ENCODE measurements at places on chromosomes 11 and 22.

GRCh38 chr22:45579806-45580725 lies 77.4 kb downstream of the FBLN1 start:
- DNase-seq: no peak

DNA sequence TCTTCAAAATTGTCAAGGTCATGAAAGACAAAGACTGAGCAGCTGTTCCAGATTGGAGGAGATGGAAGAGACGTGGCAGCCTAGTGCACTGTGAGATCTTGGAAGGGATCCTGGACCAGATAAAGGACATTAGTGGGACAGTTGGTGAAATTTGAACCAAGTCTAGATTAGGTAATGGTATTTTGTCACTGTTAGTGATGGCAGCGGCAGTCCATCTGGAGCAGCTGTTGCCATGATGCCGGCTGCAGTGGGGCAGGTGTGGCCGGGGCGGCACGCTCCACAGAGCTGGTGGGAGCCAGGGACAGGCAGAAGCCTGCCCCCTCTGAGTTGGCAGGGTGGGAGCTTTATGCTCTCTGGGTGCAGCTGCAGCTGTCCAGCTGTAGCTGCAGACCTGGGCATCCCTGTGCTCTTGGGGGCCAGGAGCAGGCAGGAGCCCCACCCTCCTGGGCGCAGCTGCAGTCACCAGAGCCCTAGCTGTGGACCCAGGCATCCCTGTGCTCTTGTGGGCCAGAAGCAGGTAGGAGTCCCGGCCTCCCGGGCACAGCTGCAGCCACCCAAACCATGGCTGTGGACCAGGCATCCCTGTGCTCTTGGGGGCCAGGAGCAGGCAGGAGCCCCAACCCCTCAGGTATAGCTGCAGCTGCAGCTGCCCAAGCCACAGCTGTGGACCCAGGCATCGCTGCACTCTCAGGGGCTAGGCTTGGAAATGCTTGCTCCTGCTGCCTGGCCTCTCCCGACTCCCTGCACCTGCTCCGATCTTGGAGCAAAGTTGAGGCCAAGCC lies 20.7 kb downstream of the DIXDC1 start:
- DNase-seq: no peak

- peak; percentile 90 for DNase-seq
These were observed 464 bp upstream of the ANKRD13D start for GRCh38 chr11:67288452-67289225.

- no peak for DNase-seq
These were observed 7.6 kb downstream of the TSPAN32 start for GRCh38 chr11:2309251-2310072.

- DNase-seq: no peak
These were observed 12.5 kb upstream of the CARD18 start for GRCh38 chr11:105152021-105152512.

DNA sequence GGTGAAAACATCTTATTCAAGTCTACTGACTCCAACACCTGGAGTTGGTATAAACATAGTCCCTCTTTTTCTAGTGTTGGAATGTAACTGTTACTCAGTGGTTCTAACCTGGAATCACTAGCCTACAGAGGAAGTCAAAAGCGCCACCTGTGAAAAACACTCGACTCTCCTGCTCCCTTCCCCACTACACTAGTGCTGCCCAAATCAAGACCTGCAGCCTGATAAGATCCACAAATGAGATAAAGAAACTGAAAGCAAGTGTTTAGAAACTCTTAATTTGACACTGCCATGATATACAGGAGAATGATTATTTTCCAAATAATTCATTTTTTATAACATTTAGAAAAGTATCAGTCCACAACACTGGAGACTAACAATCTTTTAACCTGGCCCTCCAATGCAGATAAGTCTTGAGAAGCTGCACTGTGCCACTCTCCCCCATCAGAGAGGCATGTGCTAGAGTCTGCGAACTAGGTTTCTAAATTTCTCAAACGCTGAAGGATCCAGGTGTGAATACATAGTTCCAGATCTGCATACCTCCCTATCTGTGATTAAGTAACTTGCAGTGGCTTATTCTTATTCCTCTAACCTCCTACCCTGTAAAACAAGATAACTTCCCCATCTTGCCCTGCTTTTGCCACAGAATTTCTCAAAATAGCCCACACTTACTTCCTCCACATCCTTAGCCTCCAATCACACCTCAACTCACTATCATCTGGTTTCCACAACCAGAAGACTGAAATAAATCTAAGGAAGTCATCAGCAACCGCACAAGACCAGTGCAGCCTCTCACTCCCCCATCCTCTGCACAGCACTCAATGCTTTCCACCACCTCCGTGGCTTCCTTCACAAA lies 88.1 kb downstream of the RRAS2 start:
- DNase-seq: no peak

DNA sequence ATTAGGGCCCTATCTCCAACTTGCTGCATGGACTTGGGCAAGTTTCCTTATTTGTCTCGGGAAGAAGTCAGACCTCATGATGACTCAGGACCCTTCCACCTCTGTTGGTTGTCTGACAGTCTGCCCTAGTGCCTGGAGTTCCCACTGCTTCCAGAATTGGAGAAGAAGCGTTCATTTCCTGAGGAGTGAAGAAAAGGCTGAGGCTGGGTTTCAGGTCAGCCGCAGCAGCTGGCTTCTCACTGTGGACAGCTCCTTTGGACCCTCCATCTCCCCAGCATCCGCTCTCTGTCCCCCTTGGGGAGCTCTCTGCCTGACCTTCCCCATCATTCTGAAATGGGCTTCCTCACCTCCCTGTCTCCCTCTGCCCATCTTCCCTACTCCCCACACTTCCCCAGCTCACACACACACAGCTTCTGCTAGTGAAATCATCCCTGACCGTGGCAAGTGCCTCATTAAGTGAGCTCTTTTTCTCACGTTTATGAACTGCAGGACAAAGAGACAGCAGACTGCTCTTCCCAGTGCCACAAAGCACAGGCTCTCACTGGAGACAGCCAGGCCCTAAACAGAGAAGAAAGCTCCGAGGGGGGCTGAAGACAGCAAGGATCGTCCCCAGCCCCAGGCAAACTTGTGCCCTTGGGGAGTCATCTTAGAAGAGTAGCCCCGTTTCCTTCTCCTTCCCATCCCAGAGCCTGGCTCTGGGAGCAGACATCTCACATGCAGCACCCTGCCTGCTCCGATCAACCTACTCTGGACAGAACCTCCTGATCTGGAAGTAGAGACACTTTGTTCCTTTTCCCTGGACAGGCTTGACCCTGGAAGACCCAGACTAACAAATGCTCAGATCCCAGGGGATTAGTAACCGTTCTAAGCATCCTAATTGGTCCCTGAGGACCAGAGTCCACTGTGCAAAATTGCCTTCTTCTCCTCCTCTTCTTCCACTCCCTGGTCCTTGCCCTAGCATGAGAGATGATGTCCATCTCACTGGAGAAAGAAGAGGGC lies 157.9 kb downstream of the FEZ1 start:
- no peak for DNase-seq

DNA sequence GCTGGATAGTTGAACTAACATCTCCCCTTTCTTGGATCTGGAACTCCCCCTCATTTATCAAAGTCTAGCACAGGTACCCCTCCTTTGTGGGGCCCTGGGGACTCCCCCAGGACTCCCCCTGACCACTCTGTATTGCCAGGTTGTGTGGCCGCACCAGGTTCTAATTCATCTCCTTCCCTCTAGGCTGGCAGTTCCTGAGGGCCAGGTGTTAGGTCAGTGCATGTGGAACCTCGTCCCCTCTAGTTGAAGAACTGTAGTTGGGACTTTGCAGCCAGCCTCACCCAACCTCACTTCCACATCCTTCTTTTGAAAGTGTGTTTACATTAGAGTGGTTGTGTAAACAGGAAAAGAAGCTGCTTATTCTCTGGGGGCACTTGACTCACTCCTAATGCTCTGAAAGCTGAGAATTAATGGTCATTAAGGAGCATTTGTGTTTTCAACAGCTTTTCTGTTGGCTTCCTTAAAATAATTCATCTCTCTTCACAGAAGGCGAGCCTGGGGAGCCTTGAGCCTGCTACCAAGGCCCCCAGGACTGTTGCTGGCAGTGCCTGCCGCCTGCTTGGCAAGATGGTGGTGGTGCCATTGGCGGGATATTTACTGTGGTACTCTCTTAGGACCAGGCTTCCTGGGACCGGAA lies 11.8 kb downstream of the UPB1 start:
- peak; percentile 35 for DNase-seq

- DNase-seq: no peak
These were observed 7.0 kb downstream of the SERPING1 start for GRCh38 chr11:57604296-57605027.

GRCh38 chr11:34242037-34242625 lies 115.7 kb downstream of the ABTB2 start:
- no peak for DNase-seq

- DNase-seq: no peak
These were observed 13.2 kb downstream of the OTUB1 start for GRCh38 chr11:63999349-64000025.

GRCh38 chr11:66864172-66864901 lies 7.5 kb downstream of the LRFN4 start:
- DNase-seq: no peak

GRCh38 chr22:33400061-33400840 lies 342.1 kb upstream of the SYN3 start:
- DNase-seq: no peak

GRCh38 chr11:114774599-114775361 lies 96.5 kb downstream of the NXPE2 start:
- peak; percentile 26 for DNase-seq

GRCh38 chr22:40758390-40758789 lies 60.8 kb downstream of the SLC25A17 start:
- no peak for DNase-seq

DNA sequence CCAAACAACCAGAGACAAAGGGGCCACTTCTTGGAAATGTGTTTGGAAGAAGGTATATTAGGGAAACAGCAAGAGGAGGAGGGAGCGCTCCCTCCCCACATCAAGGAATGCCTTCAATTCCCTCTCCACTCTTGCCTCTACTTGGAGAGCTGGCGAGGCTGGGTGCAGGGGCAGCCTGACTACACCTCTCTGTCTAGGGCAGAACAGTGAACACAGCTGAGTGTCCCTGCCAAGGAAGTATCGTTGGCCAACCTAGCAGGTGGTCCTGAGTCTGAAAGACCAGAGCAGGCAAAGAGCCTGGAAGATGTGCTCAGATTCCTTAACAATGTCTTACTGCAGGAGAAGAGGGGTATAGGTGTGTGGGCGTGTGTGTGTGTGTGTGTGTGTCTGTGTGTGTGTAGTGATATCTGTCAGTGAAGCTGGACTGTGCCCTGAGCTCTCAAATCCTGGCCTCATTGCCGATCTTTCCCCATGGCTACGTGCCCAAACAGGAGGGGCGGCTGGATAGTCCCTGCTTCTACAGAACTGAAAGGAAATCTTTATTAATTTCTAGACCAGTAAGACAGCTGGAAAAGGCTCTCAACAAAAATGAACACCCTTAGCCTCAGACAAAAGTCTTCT lies 46.8 kb downstream of the PAMR1 start:
- no peak for DNase-seq

DNA sequence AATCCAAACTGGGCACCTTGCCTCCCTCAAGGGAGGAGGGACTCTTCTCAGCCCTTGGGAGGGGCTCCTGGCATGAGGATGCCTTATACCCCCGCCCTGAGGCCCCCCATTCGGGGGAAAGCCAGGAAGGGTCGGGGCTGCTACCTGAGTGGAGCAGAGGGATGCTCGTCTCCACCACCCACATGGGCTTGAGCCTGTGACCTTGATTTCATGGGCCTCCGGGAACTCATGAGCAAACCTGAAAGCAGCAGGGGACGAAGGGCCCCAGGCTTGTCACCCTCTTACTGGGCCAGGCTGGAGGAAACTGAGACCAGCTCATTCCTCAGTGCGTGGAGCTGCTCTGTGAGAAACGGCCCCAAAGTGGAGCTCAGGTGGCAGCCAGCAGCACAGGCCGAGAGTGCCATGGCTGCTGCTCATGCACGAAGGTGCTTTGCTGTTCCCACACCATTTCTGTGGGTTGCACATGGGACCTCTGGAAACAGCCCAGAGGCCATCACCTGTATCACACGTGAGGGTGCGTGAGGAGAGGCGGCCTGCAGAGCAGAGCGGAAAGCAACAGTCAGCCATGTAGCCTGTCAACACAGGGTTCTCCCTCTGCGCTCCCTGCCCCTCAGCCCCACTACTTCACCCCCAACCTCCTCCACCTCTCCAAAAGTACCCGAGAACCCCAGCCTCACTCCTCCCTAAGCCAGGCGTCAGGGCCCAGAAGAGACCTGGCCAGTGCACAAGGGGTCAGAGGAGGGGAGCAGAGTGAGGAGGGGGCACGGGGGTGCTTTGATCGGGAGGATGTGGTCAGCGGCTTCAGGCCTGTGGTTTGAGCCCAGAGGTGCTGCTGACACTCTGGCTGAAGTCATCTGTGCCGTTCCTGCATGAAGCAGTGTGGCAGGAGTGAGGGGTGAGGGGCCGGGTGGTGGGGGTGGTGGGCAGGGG lies 14.1 kb upstream of the IL2RB start:
- DNase-seq: no peak

GRCh38 chr22:44691796-44692661 lies 10.0 kb upstream of the PRR5 start:
- no peak for DNase-seq

- no peak for DNase-seq
These were observed 97.5 kb downstream of the GRAMD1B start for GRCh38 chr11:123527526-123527925.

GRCh38 chr11:72309641-72310040 lies 65.7 kb upstream of the PHOX2A start:
- no peak for DNase-seq

Measured in AG10803 (cell line).